Esophagus muscularis mucosa (tissue), 4 donors: ENCODE measurements at places on chromosomes 3 and 15. TPM values are rescaled to one million over a fixed set of nuclear protein-coding genes. Genes with fewer than 3 reads are reported as not detected.

Gene PRSS50
- 0.32 TPM for total RNA-seq

Gene HACD3
- total RNA-seq: 19.1 TPM

Gene KBTBD12
- 5.0 TPM for total RNA-seq

Gene CD96
- 1.5 TPM for total RNA-seq

Gene AMIGO3
- total RNA-seq: 1.2 TPM

Gene RGMA
- total RNA-seq: 159 TPM

Gene DNAJC13
- 43.1 TPM for total RNA-seq

Gene RNU5B-1
- not detected for total RNA-seq

Gene SATB1
- 87.4 TPM for total RNA-seq

Gene PCBP4
- 54.4 TPM for total RNA-seq

Gene GPR27
- total RNA-seq: 2.2 TPM

Gene DLL4
- 6.8 TPM for total RNA-seq

Gene SKOR1
- total RNA-seq: 0.99 TPM

Gene GAP43
- 4.0 TPM for total RNA-seq
